ENCODE measurements at places on chromosomes 3 and 15.

DNA sequence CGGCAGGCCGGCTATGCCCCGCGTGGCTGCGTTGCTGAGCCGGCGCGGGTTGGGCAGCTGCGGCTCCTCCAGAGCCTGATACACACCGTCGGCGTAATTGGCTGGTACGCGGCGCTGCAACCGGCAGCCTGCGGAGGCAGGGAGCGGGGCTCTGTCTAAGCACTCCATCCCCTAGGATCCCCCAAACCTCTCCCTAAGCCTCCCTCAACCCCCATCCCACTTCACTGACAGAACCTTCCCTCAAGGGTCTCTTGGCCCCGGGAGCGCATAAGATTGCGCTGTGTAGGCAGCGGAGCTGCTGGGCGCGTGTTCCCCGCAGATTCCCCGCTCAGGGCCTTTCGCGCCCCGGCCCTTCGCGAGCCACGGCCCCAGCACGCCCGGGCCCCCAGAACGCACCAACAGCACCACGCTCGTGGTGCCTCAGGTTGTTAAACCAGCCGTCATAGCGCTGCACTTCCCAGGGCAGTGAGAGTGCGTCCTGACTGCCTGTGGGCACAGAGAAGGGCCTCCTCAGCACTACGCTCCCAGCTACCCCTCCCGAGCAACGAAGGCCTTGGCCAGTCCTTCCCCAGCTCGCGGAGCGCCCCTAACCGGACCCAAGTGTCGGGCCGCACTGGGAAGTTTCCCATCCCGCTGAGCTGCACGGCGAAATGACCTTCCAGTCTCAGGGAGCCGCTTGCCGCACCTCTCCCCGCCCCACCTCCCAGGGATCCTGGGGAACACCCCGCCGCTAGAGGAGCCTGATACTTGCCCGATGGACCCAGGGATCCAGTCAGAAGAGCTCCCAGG, 1.2 kb downstream of the DUOX2 start:
- peaks cover 3% of the 10 kb centered on the region for H3K36me3 ChIP-seq
- no peak overlapping the region for H3K27ac ChIP-seq
- peaks cover 78% of the 10 kb centered on the region for H3K27me3 ChIP-seq
- DNase-seq: no peak
- peaks cover 9% of the 10 kb centered on the region for H3K4me1 ChIP-seq

- no peaks in the 10 kb centered on the region for H3K36me3 ChIP-seq
- H3K4me3 ChIP-seq: no peak overlapping the region
- no peak overlapping the region for H3K27ac ChIP-seq
- H3K4me1 ChIP-seq: no peaks in the 10 kb centered on the region
- H3K27me3 ChIP-seq: no peaks in the 10 kb centered on the region
Observed at GRCh38 chr15:26781816-26782215, 8.9 kb upstream of the GABRB3 start.

- H3K36me3 ChIP-seq: no peaks in the 10 kb centered on the region
- no peak overlapping the region for H3K4me3 ChIP-seq
- no peak for DNase-seq
- H3K4me1 ChIP-seq: peaks cover 3% of the 10 kb centered on the region
- H3K27ac ChIP-seq: no peak overlapping the region
- no peaks in the 10 kb centered on the region for H3K27me3 ChIP-seq
Observed at GRCh38 chr15:73936588-73937290, 10.5 kb downstream of the LOXL1 start.

DNA sequence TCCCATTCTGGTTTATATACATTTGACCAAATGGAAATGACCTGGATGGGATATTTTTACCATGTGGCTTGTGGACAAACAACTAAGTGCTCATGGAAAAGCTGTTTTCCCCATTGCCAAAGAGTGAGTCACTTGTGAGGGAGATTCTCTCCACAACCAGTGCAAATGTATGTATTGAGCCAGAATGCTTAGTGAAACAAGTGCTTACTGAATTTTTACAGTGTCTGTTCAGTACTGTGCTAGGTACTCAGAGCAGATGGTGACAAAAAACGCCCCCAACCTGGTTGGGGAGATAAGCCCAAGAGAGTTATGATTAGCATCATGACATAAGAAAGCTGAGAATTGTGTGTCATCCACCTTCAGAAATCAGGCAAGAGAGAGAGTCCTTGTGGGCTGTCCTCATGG, 2.3 kb downstream of the CHP1 start:
- peaks cover 2% of the 10 kb centered on the region for H3K27me3 ChIP-seq
- peaks cover 26% of the 10 kb centered on the region for H3K4me1 ChIP-seq

GRCh38 chr3:149366031-149366430, 11.4 kb downstream of the TM4SF1 start:
- no peaks in the 10 kb centered on the region for H3K36me3 ChIP-seq
- peaks cover 5% of the 10 kb centered on the region for H3K27me3 ChIP-seq
- DNase-seq: no peak
- H3K4me3 ChIP-seq: no peak overlapping the region
- no peaks in the 10 kb centered on the region for H3K4me1 ChIP-seq
- H3K27ac ChIP-seq: no peak overlapping the region

GRCh38 chr15:73172508-73172907, 120.2 kb downstream of the NEO1 start:
- no peaks in the 10 kb centered on the region for H3K27me3 ChIP-seq
- H3K36me3 ChIP-seq: no peaks in the 10 kb centered on the region
- H3K4me1 ChIP-seq: no peaks in the 10 kb centered on the region

GRCh38 chr3:9316881-9317361, 45.9 kb upstream of the THUMPD3 start:
- no peak overlapping the region for H3K27ac ChIP-seq
- DNase-seq: no peak
- no peaks in the 10 kb centered on the region for H3K36me3 ChIP-seq

Measured in T-helper 2 cell treated with Interferon-gamma antibody and Interleukin-4, amounts not matched to agents 5 μg/mL and 100 μg/mL, for 36 hours (primary cell).